Fibroblast of mammary gland (primary cell): ENCODE measurements at places on chromosomes 1 and 21.

GRCh38 chr1:227913764-227914721 is 33.7 kb downstream of the WNT9A start:
- no peak for DNase-seq

DNA sequence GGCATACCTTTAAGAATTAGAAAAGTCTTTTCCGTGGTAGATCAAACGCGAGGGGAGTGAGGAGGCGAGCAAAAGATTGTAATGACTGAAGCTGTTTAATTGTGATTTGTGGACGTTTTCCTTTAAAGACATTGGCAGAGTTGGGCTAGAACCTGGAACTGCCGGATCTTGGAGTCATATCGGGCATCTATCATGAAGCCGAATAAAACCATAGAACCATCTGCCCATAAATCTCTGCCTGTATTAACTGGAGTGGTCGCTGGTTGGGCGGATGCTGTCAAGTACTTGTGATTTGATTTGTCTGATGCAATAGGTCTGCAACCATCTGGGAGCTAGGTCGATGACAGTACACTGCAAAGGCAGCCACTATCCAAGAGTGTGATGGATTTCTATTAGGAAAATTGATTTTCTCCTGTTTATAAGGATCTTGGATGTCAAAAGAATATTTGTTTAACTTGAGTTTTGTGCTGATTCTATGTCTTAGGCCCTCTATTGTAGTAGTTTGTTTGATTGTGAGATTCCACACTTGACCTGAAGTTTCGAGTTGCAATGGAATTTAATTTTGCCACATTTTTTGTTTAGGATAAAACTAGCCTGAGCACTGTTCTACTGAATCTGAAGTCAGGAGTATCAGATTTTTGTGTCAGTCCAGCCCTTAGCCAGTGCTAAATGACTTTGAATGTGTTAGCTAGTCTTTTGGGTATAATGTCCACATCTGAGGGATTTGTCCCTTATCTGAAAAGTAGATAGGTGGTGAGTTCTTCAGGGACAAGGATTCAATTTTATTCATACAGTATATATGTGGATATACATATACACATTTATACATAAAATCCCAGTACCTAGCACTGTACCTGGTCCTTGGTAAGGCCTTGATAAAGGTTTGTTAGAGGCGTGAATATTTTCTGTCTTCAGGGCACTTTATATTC is 1.2 kb downstream of the SARS1 start:
- DNase-seq: peak; percentile 85

DNA sequence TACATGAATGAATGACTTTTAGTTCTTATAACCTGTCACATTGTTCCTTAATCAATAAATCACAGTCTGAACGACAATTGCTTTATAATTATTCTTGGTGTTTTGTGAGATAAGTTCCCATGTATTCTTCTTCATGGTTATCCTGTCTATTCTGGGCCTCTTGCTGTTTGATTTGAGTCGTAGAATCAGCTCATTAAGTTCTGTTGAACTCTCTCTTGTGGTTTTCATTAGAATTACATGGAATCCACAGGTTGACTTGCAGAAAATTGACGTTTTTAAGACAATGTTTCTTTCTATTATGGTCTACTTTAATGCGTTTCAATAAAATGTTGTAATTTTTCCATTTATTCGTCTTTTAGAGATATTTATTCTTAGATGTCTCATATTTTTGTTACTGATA is 4.0 kb upstream of the LCE1A start:
- DNase-seq: peak; percentile 65

DNA sequence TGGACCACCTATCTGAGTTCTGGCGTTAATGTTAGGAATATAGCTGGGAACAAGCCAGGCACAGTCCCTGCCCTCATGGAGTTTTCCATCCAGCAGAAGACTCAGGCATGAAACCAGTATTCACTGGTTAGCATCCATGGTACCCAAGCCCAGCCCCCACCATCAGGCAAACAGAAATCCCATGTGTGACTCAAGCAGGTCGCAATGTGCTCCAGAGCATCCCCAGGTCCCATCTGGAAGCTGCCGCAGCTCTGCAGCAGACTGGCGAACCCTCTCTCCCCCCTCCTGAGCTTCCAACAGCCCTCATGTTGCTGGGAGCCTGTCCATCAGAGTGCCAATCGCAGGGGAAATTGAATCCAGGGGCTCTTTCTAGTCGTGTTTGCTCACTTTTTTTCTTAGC is 174.2 kb downstream of the RRAGC start:
- DNase-seq: no peak

GRCh38 chr1:91501523-91501851 is 836 bp downstream of the CDC7 start:
- DNase-seq: no peak

DNA sequence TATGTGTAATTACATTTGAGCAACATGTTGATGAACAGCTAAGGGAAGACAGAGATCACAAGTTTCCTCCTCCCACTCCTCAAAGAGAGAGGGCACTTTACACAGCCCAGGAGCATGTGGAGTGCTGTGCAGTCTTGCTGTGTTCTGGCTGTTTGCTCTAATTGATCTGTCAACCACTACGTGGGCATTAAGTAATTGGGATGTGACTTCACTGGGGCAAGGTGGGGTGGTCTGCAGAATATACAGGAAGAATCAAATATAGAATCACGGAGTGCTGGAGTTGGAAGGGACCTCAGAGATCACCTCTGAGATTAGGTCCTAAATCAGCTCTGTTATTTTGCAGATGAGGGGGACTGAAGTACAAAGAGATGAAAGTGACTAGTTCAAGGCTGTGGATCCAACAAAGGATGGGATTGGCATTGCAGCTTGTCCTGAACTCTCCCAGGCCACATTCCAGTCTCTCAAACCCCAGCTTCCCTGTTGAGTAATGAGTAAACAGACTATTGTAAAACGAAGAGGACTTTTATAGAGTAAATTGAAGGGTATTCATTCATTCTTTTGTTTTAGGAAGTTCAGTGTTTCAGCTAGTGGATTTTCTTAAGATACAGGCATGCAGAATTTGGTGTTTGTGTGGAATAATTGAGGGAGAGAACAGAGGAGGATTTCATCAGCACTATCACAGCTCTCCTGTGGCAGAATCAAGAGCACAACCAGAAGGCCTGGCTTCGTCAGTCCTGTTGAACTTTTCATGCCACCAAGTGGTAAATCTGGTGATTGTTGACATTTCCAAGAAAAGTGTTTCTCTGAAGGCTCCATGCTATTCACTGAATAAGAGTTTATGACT is 22.4 kb downstream of the NOS1AP start:
- no peak for DNase-seq

DNA sequence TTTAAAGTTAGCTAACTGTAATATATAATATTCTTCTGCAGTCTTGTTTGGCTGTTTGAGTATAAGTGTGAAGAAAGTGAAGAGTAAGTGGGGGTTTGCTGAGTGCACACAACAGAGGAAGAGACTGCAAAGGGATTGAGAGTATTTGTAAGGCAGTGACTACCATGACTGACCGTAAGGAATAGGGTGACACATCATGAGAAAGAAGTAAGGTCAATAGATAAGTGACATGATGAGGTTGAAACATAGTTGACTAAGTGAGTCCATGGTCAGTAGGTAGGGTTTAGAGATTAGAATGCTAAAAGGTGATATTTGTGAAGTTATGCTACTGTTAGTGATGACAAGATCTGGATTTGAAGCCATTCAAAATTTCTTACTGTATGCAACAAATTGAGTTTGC is 27.7 kb downstream of the WARS2 start:
- peak; percentile 21 for DNase-seq

DNA sequence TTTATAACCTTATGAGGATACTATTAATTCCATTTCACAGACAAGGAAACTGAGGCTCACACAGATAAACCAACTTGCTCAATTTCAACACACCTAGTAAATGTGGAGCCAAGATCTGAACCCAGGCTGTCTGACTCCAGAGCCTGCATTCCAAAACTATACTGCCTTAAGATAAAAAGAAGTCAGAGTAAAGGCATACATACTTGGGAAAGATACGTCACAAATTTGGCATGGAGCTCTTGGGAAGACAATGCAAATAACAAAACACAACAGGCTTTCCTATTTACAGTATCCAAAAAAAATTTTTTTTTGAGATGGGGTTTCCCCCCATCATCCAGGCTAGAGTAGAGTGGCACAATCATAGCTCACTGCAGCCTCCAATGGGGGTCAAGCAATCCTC is 5.9 kb downstream of the AKT3 start:
- no peak for DNase-seq

GRCh38 chr1:51526248-51526647 is 7.2 kb upstream of the EPS15 start:
- no peak for DNase-seq

DNA sequence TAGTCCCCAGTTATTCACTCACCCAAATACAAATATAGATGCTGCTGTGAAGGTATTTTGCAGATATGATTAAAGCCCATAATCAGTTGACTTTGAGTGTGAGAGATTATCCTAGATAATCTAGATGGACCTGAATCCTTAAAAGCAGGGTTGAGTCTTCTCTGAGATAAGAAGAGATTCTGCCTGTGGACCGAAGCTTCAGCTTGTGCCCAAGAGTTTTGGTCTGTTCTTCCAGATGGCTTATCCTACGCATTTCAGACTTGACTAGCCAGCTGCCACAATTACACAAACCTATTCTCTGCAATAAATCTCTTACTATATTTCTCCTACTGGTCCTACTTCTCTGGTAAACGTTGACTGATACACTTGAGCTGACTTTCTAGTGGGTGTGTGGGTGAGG is 145.1 kb downstream of the KCNJ6 start:
- no peak for DNase-seq

GRCh38 chr1:94614996-94615395 is 73.4 kb upstream of the F3 start:
- no peak for DNase-seq

- DNase-seq: no peak
Observed at GRCh38 chr1:119308806-119309205, 59.8 kb upstream of the HAO2 start.

DNA sequence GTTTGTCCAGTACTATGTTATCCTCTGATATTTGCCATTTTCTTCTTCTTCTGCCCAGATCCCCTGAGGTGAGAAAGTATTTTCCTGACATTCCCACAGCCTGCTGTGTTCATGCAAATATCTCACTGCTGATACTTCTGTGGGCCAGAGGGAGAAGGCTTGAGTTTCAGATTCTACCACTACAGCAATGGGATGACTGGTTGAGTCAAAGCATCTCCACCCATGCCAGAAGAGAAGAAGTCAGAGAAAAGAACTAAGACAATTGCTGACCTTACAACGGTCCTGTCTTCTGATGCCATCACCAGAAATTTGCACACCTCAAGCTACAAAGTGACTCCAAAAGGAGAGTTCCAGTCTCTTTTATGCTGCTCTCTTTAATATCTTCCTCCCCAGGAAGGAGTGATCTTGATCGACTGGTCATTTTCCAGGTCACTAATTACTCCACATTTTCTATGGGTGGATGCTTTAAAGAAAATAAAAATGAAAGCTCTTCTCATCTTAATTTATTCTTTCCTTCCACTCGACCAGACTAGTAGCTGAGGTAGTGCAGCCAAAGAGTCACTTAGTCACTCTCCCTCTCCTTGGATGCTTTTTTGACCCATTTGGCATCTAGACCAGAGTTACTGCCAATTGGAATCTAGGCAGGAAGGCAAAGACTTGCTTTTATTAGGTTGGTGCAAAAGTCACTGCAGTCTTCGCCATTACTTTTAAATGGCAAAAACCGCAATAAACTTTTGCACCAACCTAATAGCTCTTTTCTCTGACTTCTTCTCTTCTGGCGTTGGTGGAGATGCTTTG is 195.1 kb downstream of the PTPRC start:
- no peak for DNase-seq

DNA sequence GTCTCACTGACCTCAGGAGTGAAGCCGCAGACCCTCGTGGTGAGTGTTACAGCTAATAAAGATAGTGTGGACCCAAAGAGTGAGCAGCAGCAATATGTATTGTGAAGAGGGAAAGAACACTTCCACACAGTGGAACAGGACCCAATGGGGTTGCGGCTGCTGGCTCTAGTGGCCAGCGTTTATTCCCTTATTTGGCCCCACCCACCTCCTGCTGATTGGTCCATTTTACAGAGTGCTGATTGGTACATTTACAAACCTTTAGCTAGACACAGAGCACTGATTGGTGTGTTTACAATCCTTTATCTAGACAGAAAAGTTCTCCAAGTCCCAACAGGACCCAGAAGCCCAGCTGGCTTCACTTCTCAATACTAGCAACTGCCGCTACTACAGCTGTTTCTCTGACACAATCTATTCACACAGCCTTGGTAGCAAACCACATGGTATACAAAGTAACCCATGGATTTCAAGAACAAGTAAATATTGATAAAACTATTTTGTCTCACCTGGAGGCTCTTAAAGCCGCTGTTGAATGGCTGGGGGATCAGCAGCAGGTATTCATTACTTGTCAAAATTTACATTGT is 25.3 kb upstream of the ITLN1 start:
- DNase-seq: no peak

GRCh38 chr1:98478121-98478520 is 183.4 kb upstream of the SNX7 start:
- DNase-seq: no peak

- no peak for DNase-seq
Observed at GRCh38 chr1:39508266-39508665, 16.8 kb downstream of the BMP8A start.

- DNase-seq: no peak
Observed at GRCh38 chr1:50739125-50739524, 220.9 kb downstream of the FAF1 start.

- no peak for DNase-seq
Observed at GRCh38 chr1:112237983-112238545, 157.9 kb upstream of the CTTNBP2NL start.

DNA sequence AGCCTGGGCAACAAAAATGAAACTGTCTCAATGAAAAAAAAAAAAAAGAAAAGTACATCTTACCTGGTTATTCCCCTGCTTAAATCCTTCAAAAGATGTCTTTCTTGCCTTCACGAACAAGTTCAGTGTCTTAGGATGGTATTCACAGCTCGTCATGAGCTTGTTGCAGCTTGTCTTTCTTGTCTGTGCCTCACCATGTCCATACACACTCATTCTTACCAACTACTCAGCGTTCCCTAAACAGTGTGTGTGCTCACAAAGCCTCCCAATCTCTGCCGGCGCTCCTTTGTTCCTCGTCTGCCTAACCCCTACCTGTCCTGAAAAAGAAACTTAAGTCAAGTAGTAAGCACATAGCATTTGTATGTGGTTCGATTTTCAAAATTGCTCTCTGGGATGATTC is 31.1 kb downstream of the UBE4B start:
- no peak for DNase-seq

DNA sequence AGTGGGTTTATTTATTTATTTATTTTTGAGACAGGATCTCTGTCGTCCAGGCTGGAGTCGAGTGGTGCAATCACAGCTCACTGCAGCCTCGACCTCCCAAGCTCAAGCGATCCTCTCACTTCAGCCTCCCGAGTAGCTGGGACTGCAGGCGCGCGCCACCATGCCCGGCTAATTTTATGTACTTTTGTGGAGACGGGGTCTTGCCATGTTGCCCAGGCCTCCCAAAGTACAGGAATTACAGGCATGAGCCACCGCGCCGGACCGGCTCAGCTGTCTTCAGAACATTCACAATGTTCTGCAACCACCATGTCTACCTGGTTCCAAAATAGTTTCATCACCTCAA is 406 bp upstream of the DNAJC8 start:
- DNase-seq: no peak

- DNase-seq: no peak
Observed at GRCh38 chr1:229098903-229099578, 171.9 kb upstream of the RAB4A start.
